ENCODE measurements at places on chromosomes 6 and 20. TPM values are rescaled to one million over a fixed set of nuclear protein-coding genes. Genes with fewer than 3 reads are reported as not detected.

The SPEF1 gene
- not detected for total RNA-seq

The MEP1A gene
- 0.11 TPM for total RNA-seq

The KIF6 gene
- 0.16 TPM for total RNA-seq

The MLIP gene
- total RNA-seq: not detected

The OR2H1 gene
- total RNA-seq: not detected

The PDE10A gene
- not detected for total RNA-seq

The EMILIN3 gene
- total RNA-seq: not detected

The SIRPA gene
- 27.8 TPM for total RNA-seq

The RIPOR3 gene
- total RNA-seq: not detected

The PCSK2 gene
- total RNA-seq: not detected

The SYNDIG1 gene
- 5.9 TPM for total RNA-seq

The MAP3K4 gene
- 17.6 TPM for total RNA-seq

The DHX35 gene
- total RNA-seq: 9.8 TPM

The CGAS gene
- 6.3 TPM for total RNA-seq

The ARFGEF3 gene
- under 0.01 TPM for total RNA-seq

The C6orf132 gene
- total RNA-seq: 17.4 TPM

The COL9A1 gene
- total RNA-seq: not detected

The ARHGAP40 gene
- total RNA-seq: 1.6 TPM

The PPARD gene
- 41.1 TPM for total RNA-seq

The FAM217A gene
- not detected for total RNA-seq

The MCHR2 gene
- total RNA-seq: not detected

The NOX3 gene
- not detected for total RNA-seq

The OR2H2 gene
- not detected for total RNA-seq

The PLAGL1 gene
- 0.62 TPM for total RNA-seq

The SMOC2 gene
- total RNA-seq: not detected

The EPPIN gene
- total RNA-seq: not detected

The CLVS2 gene
- total RNA-seq: not detected

The FAM83B gene
- 44.0 TPM for total RNA-seq

The NRM gene
- 12.4 TPM for total RNA-seq

The ADTRP gene
- total RNA-seq: 75.8 TPM

The PARD6B gene
- total RNA-seq: 1.2 TPM

The VIP gene
- not detected for total RNA-seq

The BMP7 gene
- not detected for total RNA-seq

The TGM3 gene
- not detected for total RNA-seq
